ENCODE measurements at places on chromosomes 6 and 20. TPM values are rescaled to one million over a fixed set of nuclear protein-coding genes. Genes with fewer than 3 reads are reported as not detected.

DNA sequence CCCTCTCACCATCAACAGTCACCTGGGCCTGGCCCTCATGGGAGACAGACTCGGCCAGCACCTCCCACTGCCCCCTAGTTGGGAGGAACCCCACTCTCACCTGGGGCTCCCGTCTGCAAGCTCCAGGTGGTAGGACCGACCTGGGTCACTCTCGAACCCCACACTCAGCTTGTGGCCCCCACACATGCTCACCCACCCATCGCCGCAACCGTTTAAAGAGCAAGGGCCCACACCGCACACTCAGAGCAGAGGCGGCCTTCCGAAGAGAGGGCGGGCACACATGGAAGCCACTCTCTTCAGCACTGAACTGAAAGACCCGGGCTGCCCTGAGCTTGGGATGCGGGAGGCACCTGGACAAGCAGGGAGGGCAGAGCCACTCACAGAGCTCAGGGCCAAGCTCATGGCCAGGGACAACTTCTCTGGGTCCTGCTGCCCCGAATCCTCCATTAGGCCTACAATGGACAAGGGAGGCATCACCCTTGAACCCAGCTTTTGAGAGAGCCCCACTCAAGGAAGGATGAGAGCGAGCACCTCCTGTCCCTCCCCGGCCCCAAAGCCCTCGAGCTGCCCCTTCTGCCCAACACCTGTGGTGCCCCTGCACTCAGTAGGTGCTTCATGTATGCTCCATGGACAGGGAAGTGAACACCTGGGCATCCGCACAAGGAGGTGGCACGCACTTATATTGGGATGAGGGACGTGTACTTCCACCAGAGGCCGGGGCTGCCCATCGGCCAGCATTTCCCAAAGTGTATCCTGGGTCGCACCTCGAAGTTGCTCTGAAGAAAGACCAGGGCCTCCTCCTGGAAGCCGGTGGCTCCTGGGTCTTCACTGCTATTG, 50.4 kb downstream of the YTHDF1 start:
- DNase-seq, result no peak
- H3K27me3 ChIP-seq, result peaks cover 9% of the 10 kb centered on the region
- H3K27ac ChIP-seq, result no peak overlapping the region
- no peaks in the 10 kb centered on the region for H3K36me3 ChIP-seq
- no peak overlapping the region for H3K4me3 ChIP-seq

DNA sequence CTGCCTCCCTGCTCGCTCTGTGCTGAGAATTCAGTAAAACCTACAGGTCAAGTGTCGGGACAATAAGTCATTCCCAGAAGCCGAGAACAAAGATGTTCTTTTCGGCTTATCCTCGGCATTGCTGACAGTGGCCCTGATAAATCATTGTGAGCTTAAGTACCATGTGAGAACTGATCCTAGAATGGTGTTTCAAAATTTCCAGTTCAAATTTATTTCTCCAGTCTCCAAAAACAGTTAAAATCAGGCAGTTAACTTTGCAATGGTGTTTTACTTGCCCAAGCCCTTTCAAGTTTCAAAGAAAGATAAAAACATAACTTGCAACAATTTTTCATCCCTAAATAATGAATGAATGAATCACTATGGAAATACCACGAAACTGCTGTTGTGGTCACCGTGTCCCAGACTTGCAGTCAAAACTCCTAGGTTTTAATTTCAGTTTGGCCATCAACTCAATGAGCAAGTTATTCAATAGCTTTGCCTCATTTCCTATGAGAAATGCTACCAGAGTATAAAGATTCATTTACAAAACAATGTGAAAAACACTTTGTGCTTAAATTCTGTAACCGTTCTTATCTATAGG, 4.3 kb downstream of the ATP5F1E start:
- no peak overlapping the region for H3K27ac ChIP-seq
- H3K4me1 ChIP-seq, result peaks cover 42% of the 10 kb centered on the region
- peak; percentile 63 for DNase-seq

DNA sequence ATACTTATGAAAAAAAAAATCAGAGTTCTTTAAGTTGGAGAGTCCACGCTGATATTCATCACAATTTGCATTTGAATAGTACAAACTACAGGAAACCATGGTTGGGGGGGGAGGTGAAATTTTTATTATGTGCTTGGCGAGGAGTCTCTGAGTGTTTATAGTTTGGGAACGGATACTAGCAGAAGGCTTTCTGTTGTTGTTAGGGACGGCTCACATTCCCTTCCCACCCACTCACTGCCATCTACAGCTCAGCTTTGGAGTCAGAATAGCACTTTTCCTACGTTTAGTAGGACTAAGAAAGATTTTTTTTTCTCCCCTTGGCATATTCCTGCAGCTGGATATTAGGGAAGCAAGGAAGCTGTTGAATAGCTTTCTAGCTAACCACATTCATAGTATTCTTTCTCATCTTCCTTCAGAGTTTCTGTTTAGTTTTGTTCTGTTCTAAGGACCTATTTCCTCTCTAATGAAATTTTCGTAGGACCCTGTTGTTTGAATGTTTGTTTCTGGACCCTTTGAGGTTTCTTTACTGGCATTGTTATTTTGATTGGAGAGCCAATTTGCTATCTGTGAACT, 235.1 kb upstream of the ZNF217 start:
- DNase-seq, result peak; percentile 93
- no peaks in the 10 kb centered on the region for H3K36me3 ChIP-seq
- peak overlapping the region; percentile 93 for H3K27ac ChIP-seq
- peak overlapping the region; percentile 61 for H3K4me3 ChIP-seq
- H3K27me3 ChIP-seq, result no peaks in the 10 kb centered on the region
- H3K4me1 ChIP-seq, result peaks cover 49% of the 10 kb centered on the region

The WFDC12 gene
- not detected for total RNA-seq

The PNISR gene
- 42.5 TPM for total RNA-seq

The ATG5 gene
- total RNA-seq, result 38.8 TPM

GRCh38 chr20:17935761-17936160, 32.8 kb downstream of the SNX5 start:
- no peak overlapping the region for H3K4me3 ChIP-seq
- H3K36me3 ChIP-seq, result no peaks in the 10 kb centered on the region
- H3K27me3 ChIP-seq, result no peaks in the 10 kb centered on the region

The TAB2 gene
- 14.7 TPM for total RNA-seq

DNA sequence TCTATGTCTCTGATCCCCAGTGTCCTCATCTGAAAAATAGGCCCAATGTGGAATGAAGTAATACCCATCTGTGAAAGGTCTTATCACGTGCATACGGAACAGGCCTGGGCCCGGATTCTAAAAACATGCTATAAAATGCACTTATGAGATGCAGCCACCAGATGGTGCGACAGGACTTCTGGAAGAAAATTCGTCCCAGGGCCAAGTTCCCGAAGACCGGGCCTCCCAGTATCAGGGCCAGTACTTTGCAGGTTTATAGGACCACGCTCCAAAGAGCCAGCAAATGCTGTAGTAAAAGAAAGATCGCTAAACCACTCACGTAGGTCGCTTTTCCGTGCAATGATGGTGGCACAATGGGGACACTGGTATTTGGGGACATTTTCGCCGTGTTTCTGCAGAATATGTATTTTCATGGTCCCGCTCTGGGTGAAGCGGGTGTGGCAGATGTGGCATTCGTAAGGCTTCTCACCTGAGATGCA, 10.6 kb downstream of the CTCFL start:
- H3K27ac ChIP-seq, result no peak overlapping the region
- no peaks in the 10 kb centered on the region for H3K27me3 ChIP-seq

- H3K36me3 ChIP-seq, result no peaks in the 10 kb centered on the region
- DNase-seq, result no peak
- H3K4me1 ChIP-seq, result no peaks in the 10 kb centered on the region
- H3K4me3 ChIP-seq, result no peak overlapping the region
- no peaks in the 10 kb centered on the region for H3K27me3 ChIP-seq
These were observed 198.2 kb downstream of the PRL start for GRCh38 chr6:22098601-22099031.

The LPA gene
- total RNA-seq, result not detected

GRCh38 chr6:37354526-37355384, 972 bp downstream of the RNF8 start:
- H3K36me3 ChIP-seq, result no peaks in the 10 kb centered on the region
- H3K27ac ChIP-seq, result no peak overlapping the region
- peaks cover 16% of the 10 kb centered on the region for H3K4me1 ChIP-seq
- H3K4me3 ChIP-seq, result peak overlapping the region; percentile 97
- DNase-seq, result peak; percentile 34

The DEFB132 gene
- total RNA-seq, result not detected

- no peak for DNase-seq
- H3K27ac ChIP-seq, result no peak overlapping the region
- H3K36me3 ChIP-seq, result no peaks in the 10 kb centered on the region
These were observed 41.9 kb upstream of the MOXD1 start for GRCh38 chr6:132443206-132443605.

The SLC52A3 gene
- total RNA-seq, result 5.9 TPM

- H3K4me1 ChIP-seq, result peaks cover 13% of the 10 kb centered on the region
- no peak overlapping the region for H3K4me3 ChIP-seq
- no peaks in the 10 kb centered on the region for H3K27me3 ChIP-seq
- no peak for DNase-seq
- H3K27ac ChIP-seq, result no peak overlapping the region
These were observed 174.2 kb upstream of the ECI2 start for GRCh38 chr6:4309540-4309939.

The ADAM33 gene
- total RNA-seq, result not detected

GRCh38 chr6:90218959-90219208, 77.8 kb downstream of the BACH2 start:
- no peaks in the 10 kb centered on the region for H3K27me3 ChIP-seq
- peak overlapping the region; percentile 95 for H3K27ac ChIP-seq
- H3K36me3 ChIP-seq, result peaks cover 9% of the 10 kb centered on the region
- peaks cover 62% of the 10 kb centered on the region for H3K4me1 ChIP-seq

GRCh38 chr6:169723200-169723909, 945 bp downstream of the PHF10 start:
- peak overlapping the region; percentile 75 for H3K4me3 ChIP-seq
- H3K4me1 ChIP-seq, result peaks cover 13% of the 10 kb centered on the region
- H3K27me3 ChIP-seq, result no peaks in the 10 kb centered on the region
- peak overlapping the region; percentile 70 for H3K27ac ChIP-seq
- H3K36me3 ChIP-seq, result no peaks in the 10 kb centered on the region

GRCh38 chr20:57633945-57634491, 13.8 kb upstream of the ZBP1 start:
- H3K4me1 ChIP-seq, result peaks cover 3% of the 10 kb centered on the region
- no peak for DNase-seq
- H3K36me3 ChIP-seq, result no peaks in the 10 kb centered on the region
- no peak overlapping the region for H3K27ac ChIP-seq

DNA sequence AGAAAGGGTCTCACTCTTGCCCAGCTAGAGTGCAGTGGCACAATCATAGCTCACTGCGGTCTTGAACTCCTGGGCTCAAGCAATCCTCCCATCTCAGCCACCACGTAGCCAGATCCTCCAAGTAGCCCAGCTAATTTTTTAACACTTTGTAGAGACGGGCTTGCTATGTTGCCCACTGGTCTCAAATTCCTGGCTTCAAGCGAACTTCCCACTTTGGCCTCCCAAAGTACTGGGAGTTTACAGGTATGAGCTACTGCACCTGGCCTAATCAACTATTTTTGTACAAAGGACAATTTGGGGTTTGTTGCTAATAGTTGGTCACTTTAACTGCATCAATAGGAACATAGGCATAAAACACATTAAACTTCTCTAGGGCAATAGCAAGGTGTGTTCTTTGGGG, 29.9 kb upstream of the SYNCRIP start:
- H3K27ac ChIP-seq, result no peak overlapping the region
- DNase-seq, result no peak
- H3K4me1 ChIP-seq, result peaks cover 20% of the 10 kb centered on the region
- peaks cover 29% of the 10 kb centered on the region for H3K36me3 ChIP-seq

DNA sequence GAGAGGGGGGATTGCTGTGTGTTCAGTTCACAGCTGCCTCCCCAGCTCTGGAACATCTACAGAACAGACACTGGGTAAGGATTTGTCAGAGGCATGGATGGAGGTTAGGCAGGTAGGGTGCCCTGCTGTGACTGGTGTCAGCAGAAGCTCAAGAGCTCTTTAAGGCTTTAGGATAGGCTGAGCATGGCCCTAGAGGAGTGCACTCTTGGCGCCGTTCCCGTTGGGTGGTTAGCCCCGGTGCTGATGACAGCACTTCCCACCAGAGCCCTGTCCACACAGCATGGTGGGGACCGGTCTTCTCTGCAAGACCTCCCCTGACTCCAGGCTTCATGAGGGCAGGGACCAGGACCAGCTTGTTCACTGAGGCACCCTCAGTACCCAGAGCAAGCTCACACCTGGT, 262.0 kb downstream of the BMP7 start:
- no peak overlapping the region for H3K27ac ChIP-seq
- H3K4me3 ChIP-seq, result no peak overlapping the region
- H3K4me1 ChIP-seq, result peaks cover 24% of the 10 kb centered on the region

DNA sequence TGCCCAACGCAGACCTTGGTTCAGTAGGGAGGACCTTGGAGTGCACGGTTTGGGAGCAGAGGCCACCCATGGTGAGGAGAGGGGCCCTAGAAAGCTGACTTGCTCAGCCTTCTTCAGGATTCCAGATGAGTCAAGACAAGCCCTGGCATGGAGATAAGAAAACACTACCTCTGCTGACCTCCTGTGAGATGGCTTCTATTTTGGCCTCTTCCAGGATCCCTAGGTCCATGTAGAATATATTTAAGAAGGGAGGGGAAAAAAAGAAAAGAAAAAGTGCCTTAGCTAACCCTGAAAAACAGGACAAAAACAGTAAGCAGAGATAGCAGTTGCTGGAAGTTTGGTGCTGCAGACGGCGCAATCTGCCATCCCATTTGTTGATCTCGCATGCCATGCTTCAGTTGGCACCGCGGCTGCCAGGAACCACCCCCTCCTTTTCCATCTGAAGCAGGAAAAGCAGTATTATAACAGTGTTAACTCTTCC, 100.0 kb downstream of the ARMC2 start:
- H3K4me1 ChIP-seq, result peaks cover 12% of the 10 kb centered on the region
- no peak overlapping the region for H3K4me3 ChIP-seq
- H3K27me3 ChIP-seq, result no peaks in the 10 kb centered on the region
- H3K27ac ChIP-seq, result no peak overlapping the region

The VWA7 gene
- 1.9 TPM for total RNA-seq

DNA sequence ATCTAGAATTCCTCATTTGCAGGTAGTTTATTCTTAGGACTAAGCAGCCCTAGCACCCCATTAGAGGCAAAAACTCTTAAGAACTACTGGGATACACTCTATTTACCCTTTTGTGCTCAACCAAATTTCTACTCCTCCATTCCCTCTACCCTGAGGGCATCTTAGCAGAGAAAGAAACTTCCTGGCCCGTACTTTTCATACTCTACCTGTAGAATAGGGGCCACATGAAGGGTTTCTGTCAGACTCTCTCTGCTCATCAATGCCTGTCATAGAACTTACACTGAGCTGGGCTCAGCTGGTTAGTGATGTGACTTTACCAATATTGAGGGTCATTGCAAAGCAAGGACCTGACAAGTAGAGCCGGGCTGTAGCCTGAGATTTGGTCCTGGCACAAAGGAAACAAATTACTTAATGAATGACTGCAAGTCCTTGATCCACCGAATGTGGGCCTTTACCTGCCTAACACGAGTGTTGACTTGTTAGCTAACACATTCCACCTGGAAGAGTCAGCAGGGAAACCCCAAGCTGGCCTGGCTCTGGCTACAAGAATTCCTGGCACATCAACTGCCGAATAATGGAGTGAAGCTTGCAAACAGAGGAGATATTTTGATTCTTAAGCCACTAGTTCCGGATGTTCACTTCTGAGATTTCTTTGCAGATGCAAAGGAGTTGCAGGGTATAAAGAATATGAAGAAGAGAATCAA, 280.5 kb upstream of the JAG1 start:
- H3K27ac ChIP-seq, result no peak overlapping the region
- no peaks in the 10 kb centered on the region for H3K27me3 ChIP-seq
- H3K4me1 ChIP-seq, result peaks cover 9% of the 10 kb centered on the region
- no peaks in the 10 kb centered on the region for H3K36me3 ChIP-seq
- H3K4me3 ChIP-seq, result no peak overlapping the region
- peak; percentile 65 for DNase-seq

All from PC-3 (cell line).